Mucosa of gallbladder (tissue), 1 donor: ENCODE measurements at places on chromosomes 3 and 15. TPM values are rescaled to one million over a fixed set of nuclear protein-coding genes. Genes with fewer than 3 reads are reported as not detected.

DNA sequence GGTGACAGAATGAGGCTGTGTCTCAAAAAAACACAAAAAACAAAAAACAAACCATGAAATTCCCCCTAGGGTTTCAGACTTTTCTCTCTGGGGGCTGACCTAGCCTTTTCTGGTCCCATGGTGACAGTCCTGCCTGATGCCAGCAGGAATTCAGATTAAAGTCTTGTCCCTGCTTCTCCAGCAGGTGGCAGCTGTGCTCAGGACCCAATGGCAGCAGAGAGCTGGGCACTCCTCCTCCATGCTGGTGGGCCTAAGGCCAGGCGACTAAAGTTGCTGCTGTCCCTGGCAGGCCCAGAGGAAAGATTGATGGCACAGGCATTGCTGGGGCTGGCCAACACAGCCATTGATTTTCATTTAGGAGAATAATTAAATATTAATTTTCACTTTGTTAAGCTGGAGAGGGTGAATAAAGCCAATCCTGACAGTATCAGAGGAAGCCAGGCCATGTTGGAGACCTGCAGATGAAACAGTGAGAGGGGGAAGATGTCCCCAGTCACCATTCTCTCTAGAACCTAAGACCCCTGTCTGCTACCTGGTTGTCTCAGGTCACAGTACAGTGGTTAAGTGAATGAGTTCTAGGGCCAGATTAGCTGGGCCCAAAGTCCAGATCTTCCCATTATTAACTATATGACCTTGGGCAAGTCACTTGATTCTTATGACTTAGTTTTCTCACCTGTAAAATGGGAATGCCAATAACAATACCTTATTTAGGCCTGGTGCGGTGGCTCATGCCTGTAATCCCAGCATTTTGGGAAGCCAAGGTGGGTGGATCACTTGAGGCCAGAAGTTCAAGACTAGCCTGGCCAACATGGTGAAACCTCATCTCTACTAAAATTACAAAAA, 7.1 kb downstream of the CELF6 start:
- peak; percentile 73 for DNase-seq

DNA sequence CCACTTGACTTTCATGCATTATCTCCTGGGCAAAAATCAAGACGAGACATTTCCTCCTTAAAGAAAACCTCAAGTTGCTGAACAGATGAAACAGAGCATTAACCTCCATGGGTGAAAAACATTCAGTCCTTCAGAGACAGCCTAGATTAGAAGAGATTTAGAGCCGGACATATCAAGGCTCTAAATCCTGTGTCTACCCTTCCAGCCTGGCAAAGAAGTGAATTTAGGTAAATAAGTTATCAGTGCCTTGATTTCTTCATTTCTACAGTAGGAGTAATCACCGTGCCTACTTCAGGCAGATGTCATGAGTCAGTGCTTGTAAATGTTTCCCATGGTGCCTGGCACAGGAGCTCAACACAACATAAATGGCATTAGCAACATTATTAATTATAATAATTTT, 159.3 kb upstream of the PRICKLE2 start:
- DNase-seq = no peak

GRCh38 chr15:60392601-60392985, 5.2 kb downstream of the ANXA2 start:
- DNase-seq = no peak

The GCNT3 gene
- total RNA-seq = 72.3 TPM

- DNase-seq = no peak
Observed at GRCh38 chr3:183098536-183099025, 715 bp downstream of the MCCC1 start.

The HCLS1 gene
- total RNA-seq = 48.7 TPM
